Type B pancreatic cell (in vitro differentiated cells): ENCODE measurements at places on chromosomes 2 and 18. TPM values are rescaled to one million over a fixed set of nuclear protein-coding genes. Genes with fewer than 3 reads are reported as not detected.

- H3K4me3 ChIP-seq: no peak overlapping the region
- no peak overlapping the region for H3K27ac ChIP-seq
- peaks cover 23% of the 10 kb centered on the region for H3K36me3 ChIP-seq
- no peaks in the 10 kb centered on the region for H3K27me3 ChIP-seq
- DNase-seq: no peak
These were observed 25.6 kb downstream of the CYB5A start for GRCh38 chr18:74266161-74266560.

DNA sequence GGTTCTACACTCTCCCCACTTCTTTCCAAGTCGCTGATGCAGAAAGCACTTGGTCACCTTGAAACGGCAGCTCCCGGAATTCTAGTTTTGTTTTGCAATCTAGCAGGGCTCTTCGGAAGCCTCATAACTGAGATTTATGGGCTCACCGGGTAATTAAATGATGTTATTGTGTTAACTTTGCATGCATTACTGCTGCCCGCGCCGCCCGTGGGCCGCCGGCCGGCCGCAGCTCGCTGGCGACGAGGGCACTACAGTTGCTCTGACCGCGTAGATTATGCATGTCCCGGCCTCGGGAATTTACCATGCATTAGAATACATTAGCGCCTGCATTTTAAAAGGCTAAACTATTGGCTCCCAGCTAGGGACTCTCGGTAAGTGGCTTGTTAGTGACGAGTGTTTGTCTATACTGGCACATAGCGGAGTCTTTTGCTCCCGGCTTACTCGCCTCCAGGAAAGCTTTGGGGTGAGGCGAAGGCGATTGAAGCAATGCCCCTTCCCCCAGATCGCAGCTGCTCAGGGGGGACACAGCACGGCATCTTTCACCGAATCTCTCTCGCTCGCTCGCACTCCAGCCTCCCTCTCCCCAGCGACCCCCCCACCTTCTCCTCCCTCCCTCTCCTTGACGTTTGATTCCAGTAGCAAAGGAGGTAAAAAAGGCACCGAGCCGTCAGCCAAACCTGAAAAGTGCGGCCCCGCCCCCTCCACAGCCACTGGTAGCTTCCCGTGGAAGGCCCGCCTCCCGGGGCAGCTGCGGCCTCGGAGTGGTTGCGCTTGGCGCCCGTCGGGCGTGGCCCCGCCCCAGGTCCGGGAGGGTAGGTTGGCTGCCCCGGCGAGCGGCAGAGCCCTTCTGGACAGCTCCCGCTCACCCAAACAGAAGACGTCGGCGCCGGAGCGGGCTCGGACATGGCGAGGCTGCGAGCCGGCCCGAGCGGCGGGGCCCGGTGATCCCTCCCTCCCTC lies at the start of gene ONECUT2:
TSS of gene ONECUT2 (plus strand) at position 839 of the 959 bp plus-strand sequence. CDS start 343 bp downstream, outside the sequence.
- peak; percentile 95 for DNase-seq
- H3K4me1 ChIP-seq: peaks cover 17% of the 10 kb centered on the region
- no peaks in the 10 kb centered on the region for H3K36me3 ChIP-seq

Gene IL36A
- total RNA-seq: not detected in 2 replicates

Gene MBD2
- 48.8 and 100 TPM in 2 replicates for total RNA-seq

Gene EGR4
- total RNA-seq: 0.19 and 1.2 TPM in 2 replicates

Gene POMC
- 0.87 and 1.5 TPM in 2 replicates for total RNA-seq
